ENCODE measurements at places on chromosomes 11 and 22.
A peak's percentile ranks its signal among the peaks of the same experiment; 100 is the strongest.

GRCh38 chr11:125455851-125456250 lies 40.2 kb downstream of the FEZ1 start:
- H3K4me1 ChIP-seq = no peaks in the 10 kb centered on the region
- H3K4me3 ChIP-seq = no peak overlapping the region
- DNase-seq = no peak
- no peaks in the 10 kb centered on the region for H3K27me3 ChIP-seq
- no peaks in the 10 kb centered on the region for H3K36me3 ChIP-seq
- no peak overlapping the region for H3K27ac ChIP-seq

DNA sequence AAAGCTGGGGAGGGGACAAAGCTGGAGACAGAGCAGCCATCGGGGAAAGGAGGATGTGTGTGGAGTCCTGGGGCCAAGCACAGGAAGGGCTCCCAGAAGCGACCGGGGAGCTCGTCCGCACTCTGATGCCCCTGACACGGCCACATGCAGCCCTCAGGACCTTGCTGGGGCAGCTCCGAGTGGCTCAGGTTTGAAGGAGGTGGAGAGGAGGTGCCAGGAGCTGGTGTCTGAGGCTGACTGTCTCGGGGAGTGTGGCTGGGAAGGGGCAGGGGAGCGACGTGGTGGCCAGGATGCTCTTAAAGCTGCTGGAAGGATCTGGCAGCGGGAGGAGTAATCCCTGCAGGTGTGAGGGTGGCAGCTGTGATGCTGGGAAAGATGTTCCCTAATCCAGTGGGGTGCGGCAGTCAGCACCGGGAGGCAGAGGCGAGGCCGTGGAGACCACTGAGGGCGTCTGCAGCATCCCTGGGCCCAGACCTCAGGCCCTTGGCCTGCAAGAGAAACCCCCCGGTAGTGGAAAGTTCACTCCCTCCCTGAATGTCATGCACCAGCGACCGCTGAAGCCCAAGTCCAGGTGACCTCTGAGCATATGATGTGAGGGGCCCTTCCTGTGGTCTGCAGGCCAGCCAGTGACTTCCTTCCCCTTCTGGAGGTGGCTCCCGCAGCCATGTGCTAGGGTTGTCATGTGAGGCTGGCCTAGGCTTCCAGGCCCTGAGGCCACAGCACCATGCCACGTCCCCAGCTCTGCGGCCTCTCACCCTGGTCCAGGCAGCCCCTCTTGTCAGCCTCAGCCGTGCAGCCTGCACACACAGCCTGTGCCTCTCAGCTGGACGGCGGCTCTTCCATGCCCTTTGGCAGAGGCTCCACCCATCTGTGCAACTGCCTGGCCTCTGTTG lies 17.2 kb upstream of the CTSD start:
- no peak for DNase-seq
- no peaks in the 10 kb centered on the region for H3K36me3 ChIP-seq
- H3K27me3 ChIP-seq = no peaks in the 10 kb centered on the region
- H3K27ac ChIP-seq = no peak overlapping the region
- no peaks in the 10 kb centered on the region for H3K4me1 ChIP-seq
- H3K4me3 ChIP-seq = no peak overlapping the region

- peak; percentile 45 for DNase-seq
- no peaks in the 10 kb centered on the region for H3K36me3 ChIP-seq
- no peak overlapping the region for H3K4me3 ChIP-seq
- peaks cover 10% of the 10 kb centered on the region for H3K4me1 ChIP-seq
- no peak overlapping the region for H3K27ac ChIP-seq
Observed at GRCh38 chr11:1628506-1629325, 859 bp upstream of the KRTAP5-5 start.

GRCh38 chr11:119699227-119699626 lies 29.8 kb downstream of the NECTIN1 start:
- no peaks in the 10 kb centered on the region for H3K27me3 ChIP-seq
- H3K27ac ChIP-seq = no peak overlapping the region
- no peak for DNase-seq
- H3K36me3 ChIP-seq = no peaks in the 10 kb centered on the region

GRCh38 chr11:116557282-116557681 lies 215.5 kb downstream of the BUD13 start:
- no peak for DNase-seq
- H3K27ac ChIP-seq = no peak overlapping the region
- H3K4me1 ChIP-seq = no peaks in the 10 kb centered on the region
- H3K36me3 ChIP-seq = no peaks in the 10 kb centered on the region
- no peak overlapping the region for H3K4me3 ChIP-seq

DNA sequence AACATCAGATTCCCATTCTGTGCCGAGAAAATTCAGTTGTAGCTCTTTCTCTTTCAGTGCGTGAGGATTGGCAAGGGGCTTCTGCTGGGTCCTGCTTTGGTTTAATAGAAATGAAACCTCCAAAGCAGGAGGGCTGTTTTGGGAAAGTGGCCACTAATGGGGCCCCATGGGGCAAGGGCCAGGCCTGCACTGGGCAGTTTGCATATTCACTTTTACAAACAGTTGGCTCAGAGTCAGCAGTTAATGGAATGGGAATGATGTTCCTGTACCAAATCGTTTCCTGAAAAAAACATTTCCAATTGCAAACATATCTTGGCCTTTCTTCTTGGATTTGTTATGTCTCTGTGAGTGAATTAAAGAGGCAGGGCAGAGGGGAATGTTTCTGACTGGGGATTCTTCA lies 92.1 kb downstream of the PARVA start:
- DNase-seq = no peak
- no peaks in the 10 kb centered on the region for H3K27me3 ChIP-seq
- no peak overlapping the region for H3K4me3 ChIP-seq
- H3K27ac ChIP-seq = no peak overlapping the region
- no peaks in the 10 kb centered on the region for H3K36me3 ChIP-seq

GRCh38 chr11:126153972-126154371 lies 57.5 kb downstream of the RPUSD4 start:
- H3K27me3 ChIP-seq = no peaks in the 10 kb centered on the region
- no peak overlapping the region for H3K4me3 ChIP-seq
- no peak overlapping the region for H3K27ac ChIP-seq
- H3K36me3 ChIP-seq = no peaks in the 10 kb centered on the region

- H3K36me3 ChIP-seq = no peaks in the 10 kb centered on the region
- DNase-seq = no peak
- H3K27ac ChIP-seq = no peak overlapping the region
- no peak overlapping the region for H3K4me3 ChIP-seq
Observed at GRCh38 chr11:116502641-116503061, 270.1 kb downstream of the BUD13 start.

DNA sequence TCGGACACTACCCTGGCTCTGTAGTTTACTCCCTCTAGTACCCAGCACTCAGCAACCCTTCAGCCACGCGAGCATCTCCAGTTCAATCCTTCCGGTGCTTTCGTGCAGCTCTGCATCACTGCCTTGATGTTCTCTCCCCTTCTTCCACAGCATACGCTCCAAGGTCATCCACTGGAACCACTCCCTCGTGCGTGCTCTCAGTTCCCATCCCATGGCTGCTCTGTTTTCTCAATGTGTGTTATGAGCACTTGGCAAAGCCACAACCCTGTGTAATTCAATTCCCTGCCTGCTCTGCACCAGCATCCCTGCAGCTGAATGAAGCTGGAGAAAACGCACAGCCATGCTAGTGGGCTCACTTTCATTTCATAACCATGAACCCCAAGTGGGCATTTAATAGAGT lies 38.5 kb upstream of the NFRKB start:
- H3K27ac ChIP-seq = no peak overlapping the region
- H3K27me3 ChIP-seq = no peaks in the 10 kb centered on the region
- no peak for DNase-seq
- H3K36me3 ChIP-seq = peaks cover 11% of the 10 kb centered on the region

DNA sequence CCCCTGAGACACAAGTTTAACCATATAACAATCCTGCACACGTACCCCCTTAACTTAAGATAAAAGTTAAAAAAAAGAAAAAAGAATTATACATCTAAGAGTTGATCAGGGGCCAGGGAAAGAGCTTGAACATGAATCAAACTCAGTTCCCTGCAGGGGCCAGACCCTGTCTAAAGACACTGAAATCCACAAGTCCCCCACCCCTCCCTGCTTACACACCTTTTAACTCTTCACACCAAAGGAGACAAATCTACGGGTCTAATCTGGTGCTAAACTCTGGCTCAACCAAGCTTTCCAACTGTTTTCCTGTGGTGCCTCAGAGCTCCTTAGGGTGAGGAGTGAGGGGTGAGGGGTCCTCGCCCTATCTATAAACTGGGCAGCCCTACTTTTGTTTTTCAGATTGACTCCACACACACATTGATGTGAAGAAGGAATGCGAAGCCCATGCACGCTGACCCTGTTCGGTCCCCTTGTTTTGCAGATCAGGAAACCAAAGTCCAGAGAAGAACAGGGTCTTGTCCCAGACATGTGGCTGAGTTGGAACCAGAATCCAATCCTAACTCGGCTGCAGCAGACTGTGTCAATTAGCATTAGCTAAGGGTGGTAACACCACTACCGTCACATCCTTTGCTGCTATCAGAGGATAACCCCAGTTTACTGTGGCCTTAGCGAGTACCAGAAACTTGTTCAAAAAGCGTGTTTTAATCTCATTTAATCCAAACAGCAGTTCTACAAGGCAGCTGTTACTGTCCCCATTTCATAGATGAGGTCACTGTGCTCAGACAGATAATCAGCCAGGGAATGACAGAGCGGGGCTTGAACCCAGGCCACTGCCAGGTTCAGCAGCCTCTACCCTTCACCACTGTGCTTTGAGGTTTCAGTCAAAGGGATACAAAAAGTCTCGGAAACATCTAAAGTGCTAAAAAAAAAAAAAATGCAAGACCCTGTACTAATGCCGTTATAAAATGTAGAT lies 145.2 kb upstream of the SYT13 start:
- no peak for DNase-seq
- no peaks in the 10 kb centered on the region for H3K36me3 ChIP-seq
- H3K4me1 ChIP-seq = no peaks in the 10 kb centered on the region
- H3K27me3 ChIP-seq = no peaks in the 10 kb centered on the region
- H3K4me3 ChIP-seq = no peak overlapping the region

DNA sequence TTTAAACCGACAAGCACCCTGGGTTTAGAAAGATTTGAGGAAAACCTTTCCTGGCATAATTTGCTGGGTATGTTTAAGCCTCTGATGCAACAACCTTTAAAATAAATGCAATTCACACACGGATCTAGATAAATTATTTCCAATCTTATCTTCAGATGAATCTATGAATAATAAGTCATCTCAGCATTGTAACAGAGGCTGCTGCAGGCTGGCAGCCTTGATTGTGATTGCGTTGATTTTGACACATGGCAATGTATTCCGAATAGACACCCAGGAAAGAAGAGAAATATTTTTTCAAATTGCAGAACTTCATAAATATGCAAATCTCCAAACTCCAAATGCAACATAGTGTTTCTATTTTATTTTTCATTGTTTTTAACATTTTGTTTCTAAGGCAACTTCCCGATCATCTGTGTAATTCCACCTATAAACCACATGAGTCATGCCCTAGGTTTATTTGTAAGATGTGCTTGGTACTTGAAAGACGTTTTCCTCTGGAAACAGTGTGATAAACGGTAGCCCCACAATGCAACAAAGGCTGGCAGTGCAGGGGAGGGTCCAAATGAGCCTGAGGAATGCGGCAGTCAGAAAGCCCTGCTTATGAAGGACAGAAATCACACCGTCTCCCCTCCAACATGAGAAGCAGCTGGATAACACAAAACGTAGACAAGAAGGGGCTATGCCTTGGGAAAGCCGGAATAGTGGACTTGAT lies 359.0 kb downstream of the BRD1 start:
- no peak for DNase-seq
- H3K4me1 ChIP-seq = no peaks in the 10 kb centered on the region
- H3K27ac ChIP-seq = no peak overlapping the region
- H3K4me3 ChIP-seq = no peak overlapping the region
- no peaks in the 10 kb centered on the region for H3K36me3 ChIP-seq

DNA sequence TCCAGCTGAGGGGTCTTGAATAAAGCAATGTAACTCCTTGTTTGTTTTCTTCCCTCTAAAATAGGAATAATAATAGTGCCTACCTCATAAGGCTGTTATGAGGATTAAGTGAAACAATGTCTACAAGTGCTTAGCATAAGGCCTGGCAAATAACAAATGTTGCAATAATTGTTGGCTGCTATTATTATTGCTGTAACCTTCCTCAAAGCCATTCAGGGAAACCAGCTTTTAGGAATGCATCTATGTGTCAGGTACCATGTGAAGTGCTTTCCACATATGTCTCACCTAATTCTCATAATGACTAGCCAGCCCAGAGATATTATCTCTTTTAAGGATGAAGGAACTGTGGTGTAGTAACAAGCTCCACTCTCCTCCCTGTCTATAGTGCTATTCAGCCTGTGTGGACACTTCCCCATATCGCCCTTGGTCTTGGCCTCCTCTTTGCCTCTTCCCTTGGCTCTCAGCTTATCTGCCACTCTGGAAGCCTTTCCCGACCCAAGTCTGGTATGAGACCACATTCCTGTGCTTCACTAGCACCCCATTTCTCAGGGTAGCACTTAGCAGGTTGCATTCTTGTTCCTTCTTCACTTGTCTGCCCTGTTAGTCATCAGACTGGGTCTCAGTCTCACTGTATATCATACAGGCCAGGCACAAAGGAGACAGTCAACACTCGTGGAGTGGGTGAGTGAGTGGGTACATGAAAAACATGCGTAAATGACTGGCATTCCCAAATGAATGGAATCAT lies 23.8 kb downstream of the CSNK2A3 start:
- H3K27me3 ChIP-seq = no peaks in the 10 kb centered on the region
- H3K4me1 ChIP-seq = no peaks in the 10 kb centered on the region
- DNase-seq = no peak
- no peaks in the 10 kb centered on the region for H3K36me3 ChIP-seq
- H3K27ac ChIP-seq = no peak overlapping the region

- H3K36me3 ChIP-seq = no peaks in the 10 kb centered on the region
- DNase-seq = no peak
- H3K27me3 ChIP-seq = no peaks in the 10 kb centered on the region
- no peak overlapping the region for H3K27ac ChIP-seq
- no peak overlapping the region for H3K4me3 ChIP-seq
Observed at GRCh38 chr11:5807580-5807979, 1.1 kb upstream of the OR52N2 start.

DNA sequence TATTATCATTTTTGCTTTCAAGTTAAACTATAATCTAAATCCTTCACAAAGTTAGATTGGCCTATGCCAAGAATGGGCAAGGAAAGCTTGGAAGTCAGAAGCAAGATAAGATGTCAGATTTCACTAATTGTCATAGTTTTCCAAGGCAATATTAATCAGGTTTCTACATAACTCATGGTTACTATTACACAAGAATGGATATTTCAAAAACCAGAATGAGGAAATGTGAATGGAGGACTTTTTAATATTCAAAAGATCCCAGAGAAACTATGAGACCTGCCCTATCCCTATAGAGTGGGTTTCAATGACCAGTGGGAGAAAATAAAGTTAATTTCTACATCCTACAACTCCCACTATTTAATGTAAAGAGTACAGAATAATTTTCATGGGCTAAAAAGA lies 203.2 kb downstream of the CASP12 start:
- H3K27me3 ChIP-seq = no peaks in the 10 kb centered on the region
- no peak for DNase-seq
- no peak overlapping the region for H3K27ac ChIP-seq
- no peaks in the 10 kb centered on the region for H3K36me3 ChIP-seq
- no peaks in the 10 kb centered on the region for H3K4me1 ChIP-seq
- no peak overlapping the region for H3K4me3 ChIP-seq
